ENCODE measurements at places on chromosomes 3 and 15.

GRCh38 chr15:88403351-88403791 lies 63.8 kb downstream of the MRPL46 start:
- no peak for DNase-seq

- DNase-seq: no peak
These were observed 3.6 kb downstream of the WHAMM start for GRCh38 chr15:82812994-82813393.

DNA sequence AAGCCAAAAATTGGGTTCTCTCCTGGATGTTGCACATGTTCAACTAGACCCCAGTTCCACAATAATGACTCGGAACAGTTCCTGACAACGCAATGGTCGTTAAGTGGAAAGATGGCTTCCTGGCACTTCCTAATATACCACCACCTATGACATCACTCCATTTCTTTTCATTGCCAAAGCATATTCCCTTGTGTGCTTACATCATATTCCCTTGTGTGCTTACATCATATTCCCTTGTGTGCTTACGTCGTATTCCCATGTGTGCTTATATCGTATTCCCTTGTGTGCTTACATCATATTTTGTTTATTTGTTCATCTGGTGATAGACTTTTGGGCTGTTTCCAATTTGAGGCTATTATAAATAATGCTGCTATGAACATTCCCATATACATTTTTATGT lies 39.2 kb downstream of the TFRC start:
- no peak for DNase-seq

GRCh38 chr3:78177780-78178179 lies 1137.9 kb downstream of the ROBO2 start:
- no peak for DNase-seq

GRCh38 chr15:40070166-40070557 lies 31.2 kb upstream of the SRP14 start:
- no peak for DNase-seq

DNA sequence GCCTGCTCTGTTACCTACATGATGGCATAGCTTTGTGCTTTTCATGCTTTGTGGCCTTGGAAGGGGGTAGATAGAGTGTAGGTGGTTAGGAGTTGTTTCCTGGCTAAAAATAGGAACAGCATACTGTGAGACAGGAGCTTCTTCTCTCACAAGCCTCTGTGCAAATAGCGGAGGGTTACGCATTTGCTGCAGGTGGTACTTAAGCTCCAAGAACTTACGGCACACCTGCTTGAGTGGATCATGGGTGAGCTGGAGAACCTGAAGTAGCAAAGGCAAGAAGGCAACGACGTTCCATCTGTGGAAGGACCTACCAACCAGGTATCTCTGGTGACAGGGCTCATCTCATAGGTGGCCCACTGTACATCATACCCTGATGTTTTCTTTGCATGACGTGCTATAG lies 66.0 kb downstream of the ST6GAL1 start:
- no peak for DNase-seq

- no peak for DNase-seq
These were observed 53.3 kb downstream of the EXOG start for GRCh38 chr3:38549486-38549885.

DNA sequence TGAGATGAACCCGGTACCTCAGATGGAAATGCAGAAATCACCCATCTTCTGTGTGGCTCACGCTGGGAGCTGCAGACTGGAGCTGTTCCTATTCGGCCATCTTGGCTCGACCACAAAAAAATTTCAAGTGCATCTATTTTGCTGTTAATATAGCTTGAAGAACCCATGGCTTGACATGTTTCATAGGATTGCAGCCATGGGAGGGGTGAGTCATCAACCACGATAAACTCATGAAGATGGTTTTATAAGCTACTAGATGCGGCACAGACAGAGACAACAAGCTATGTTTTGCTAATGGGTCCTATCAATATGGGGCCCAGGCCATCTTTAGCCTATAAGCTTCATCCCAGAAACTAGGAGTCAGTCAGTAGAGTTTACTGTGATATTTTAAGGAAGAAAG lies 100.4 kb upstream of the PHLDB2 start:
- no peak for DNase-seq

- DNase-seq: peak; percentile 34
These were observed 27.6 kb upstream of the RAB7A start for GRCh38 chr3:128698211-128699047.

- no peak for DNase-seq
These were observed 142.7 kb downstream of the GHSR start for GRCh38 chr3:172305552-172305951.
